ENCODE measurements at places on chromosomes 7 and 10. TPM values are rescaled to one million over a fixed set of nuclear protein-coding genes. Genes with fewer than 3 reads are reported as not detected.

The INSYN2A gene
- total RNA-seq = not detected

The STK31 gene
- total RNA-seq = 0.13 TPM

The GFRA1 gene
- total RNA-seq = 1.6 TPM

The GJC3 gene
- total RNA-seq = 0.16 TPM

The CYP51A1 gene
- total RNA-seq = 79.2 TPM

The CALY gene
- total RNA-seq = not detected

The RASA4B gene
- 8.3 TPM for total RNA-seq

The CYP26A1 gene
- total RNA-seq = 0.65 TPM
